Stimulated activated CD8-positive, alpha-beta memory T cell treated with anti-CD3 and anti-CD28 coated beads, Interleukin-4, amount 100 ng/mL, for 1 hour (primary cell): ENCODE measurements at places on chromosomes 3 and 15.

DNA sequence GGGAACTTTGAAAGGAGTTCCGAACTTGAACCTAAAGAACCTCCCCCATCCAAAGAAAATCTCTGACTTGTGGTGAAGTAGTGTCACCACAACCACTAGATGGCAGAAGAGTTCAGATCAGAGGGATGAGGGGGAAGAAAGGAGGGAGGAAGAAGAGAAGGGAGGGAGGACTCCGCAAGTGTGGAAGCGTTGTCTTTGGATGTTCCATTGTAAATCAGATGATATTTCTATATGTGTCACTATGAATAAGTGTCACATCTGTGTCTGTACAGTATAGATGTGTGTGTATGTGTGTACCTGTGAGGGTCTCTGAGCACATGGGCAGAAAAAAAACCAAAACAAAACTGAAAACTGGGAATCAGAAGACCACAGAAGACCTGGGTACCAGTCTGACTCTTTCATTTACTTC lies 16.9 kb downstream of the SLC24A1 start:
- no peak for DNase-seq

DNA sequence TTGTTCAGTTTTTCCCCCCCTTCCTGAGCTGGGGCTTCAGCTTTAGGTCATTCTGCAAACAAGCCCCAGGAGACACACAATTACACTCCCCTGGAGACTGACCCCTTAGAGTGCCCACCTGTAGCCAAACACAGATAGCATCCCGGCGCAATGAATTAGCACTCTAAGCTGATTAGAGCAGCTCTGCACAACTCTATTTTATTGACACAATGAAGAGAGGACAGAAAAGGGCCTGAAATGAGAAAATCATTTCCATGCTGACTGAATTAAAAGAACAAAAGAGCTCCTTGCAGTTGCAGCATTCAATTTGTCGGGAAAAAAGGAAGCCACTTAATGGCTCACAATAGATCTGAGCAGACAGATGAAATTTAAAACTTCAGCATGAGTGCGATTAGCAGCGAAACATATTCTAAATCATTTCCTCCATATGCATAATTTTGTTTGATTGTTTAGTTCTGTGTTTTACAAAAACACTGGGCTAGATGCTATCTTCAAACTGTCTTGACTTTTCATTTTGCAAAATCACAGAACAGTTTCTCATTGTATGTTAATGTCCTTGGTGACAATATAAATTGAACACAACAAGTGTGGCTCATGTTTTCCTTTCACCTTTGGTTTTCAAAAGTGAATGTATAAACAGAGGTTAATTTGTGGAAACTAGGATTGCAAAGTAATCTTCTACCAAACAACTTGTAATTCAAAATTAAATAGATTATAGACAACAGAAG lies 308.6 kb downstream of the MECOM start:
- DNase-seq: no peak

DNA sequence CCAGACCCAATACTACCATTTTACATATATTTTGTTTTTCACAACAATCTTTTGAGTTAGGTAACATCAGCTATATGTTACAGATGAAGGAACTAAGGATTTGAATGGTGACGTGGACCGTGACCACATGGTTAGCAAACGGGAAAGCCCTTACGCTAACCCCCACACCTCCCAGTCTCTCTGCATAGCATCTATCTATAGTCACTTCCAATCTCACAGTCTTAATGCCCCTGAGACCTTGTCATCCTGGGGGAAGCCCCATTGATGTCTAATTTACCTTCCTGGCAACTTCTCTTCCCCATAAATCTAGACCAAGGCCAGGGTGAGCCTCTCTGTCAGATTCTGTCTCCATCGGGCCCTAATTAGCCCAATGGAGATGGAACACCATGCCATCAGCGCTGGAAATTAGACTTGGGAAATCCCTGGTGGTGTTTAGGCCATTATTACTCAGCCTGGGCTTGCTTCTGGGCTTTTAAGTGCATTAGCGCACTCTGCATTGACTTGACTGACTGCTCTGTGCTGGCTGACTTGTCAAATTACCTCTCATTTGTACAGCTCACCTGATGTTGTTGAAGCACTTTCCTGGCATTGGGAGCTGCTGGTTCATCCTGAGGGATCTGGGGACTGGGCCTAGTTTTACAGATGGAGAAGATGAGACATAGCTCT lies 34.0 kb upstream of the SH3GL3 start:
- DNase-seq: no peak

- DNase-seq: no peak
These were observed 909.1 kb upstream of the ROBO1 start for GRCh38 chr3:80676866-80677265.

DNA sequence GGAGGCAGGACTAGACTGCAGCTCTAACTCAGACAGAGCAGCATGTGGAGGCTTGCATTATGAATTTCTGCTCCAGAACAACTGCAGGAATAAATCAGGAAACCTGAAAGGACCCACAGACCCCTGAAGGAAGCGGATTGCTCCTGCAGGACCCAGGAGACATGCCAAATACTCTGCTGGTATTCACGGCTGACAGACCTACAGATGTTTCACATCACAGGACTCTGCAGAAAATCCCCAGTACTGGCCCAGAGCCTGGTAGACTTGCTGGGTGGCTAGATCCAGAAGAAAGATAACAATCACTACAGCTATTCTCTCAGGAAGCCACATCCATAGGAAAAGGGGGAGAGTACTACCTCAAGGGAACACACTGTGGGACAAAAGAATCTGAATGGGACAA lies 942.1 kb downstream of the AGBL1 start:
- DNase-seq: no peak

DNA sequence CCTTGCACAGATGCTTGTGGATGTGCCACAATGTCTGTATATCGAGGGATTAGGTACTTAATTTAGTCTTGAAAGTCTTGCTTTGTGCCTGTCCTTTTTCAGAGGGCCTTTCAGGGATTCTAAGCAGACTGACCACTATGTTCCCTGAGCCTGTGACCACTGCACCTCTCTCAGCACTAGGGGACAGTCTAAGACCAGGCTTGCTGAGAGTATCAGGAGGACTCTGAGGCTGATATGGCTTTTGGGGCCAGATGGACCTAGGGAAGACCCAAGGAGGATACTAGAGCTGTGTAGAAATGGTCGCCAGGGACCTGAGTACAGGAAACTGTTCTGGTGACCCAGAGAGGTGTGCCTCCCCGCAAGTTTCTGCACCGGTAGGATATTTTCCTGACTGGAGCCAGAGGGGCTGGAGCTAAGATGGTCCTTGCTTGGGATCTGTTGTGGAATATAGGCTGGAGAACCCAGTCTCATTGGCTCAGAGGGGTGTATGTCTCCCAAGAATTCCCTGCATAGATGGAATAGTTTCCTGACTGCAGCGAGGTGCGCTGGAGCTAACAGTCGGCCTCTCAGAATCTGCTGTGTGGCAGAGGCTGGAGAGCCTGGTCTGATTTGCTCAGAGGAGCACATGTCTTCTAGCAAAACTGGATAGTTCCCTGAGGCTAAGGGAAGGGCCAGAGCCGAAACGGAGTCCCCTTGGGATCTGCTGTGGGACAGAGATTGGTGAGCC lies 213.2 kb upstream of the DCBLD2 start:
- no peak for DNase-seq

- no peak for DNase-seq
These were observed 124.8 kb upstream of the ATP11B start for GRCh38 chr3:182668541-182668940.

DNA sequence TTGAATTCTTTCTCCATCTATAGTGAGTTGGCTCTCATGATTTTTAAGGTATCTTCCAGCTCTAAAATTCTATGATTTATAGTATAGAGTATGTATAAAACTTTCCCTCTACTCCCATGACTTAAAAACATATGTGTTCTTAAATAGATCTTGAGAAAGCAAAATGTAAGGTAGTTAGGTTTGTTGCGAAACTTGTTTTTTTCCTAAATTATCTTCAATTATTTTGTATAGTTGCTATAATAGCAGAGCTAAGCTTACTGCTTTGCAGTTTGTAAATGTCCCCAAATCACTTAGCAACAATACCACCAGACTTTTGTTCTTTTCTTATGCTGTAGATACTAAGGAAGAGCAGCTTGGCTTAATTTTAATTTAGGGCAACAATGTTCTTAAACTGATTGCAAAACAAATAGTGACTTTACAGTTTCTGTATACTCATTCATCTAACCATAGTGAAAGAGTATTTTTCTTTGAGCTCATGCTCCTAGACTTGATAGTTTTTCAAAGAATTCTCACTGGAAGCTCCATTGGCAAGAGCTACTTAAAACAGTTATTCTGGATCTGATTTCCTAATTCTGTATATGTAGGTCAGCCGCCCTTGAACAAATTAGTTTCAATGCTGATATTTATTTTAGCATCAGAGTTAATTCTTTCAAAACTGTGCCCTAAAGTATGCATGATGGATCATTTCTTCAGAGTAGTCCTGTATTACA lies 61.2 kb downstream of the LYSMD4 start:
- no peak for DNase-seq

GRCh38 chr3:193389335-193389734 lies 10.8 kb upstream of the ATP13A5 start:
- no peak for DNase-seq

- no peak for DNase-seq
These were observed 84.2 kb downstream of the FGF7 start for GRCh38 chr15:49507261-49507660.

- no peak for DNase-seq
These were observed 748 bp downstream of the MRPS25 start for GRCh38 chr3:15064299-15064834.

DNA sequence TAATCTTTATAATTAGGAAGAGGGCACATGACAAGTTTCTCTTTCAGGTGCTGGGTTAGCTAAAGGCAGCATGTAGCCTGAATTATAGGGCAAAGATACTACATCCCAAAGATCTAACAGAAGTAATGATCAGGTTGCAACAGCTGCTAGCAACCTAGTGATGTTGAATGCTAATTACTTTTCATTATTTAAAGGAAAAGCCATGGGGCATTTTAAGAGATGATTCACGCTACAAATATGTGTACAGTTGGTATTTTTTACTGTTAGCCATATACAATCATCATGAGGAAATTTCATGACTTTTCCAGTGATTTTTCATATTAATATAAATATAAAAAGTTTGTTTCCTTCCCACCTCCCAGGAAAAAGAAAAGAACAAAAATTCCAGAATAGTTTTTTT lies 43.0 kb downstream of the NEK10 start:
- no peak for DNase-seq

- no peak for DNase-seq
These were observed 34.7 kb downstream of the ANXA2 start for GRCh38 chr15:60363087-60363549.
